Germinal center (tissue), 1 donor: ENCODE measurements at places on chromosomes 5 and 9.

DNA sequence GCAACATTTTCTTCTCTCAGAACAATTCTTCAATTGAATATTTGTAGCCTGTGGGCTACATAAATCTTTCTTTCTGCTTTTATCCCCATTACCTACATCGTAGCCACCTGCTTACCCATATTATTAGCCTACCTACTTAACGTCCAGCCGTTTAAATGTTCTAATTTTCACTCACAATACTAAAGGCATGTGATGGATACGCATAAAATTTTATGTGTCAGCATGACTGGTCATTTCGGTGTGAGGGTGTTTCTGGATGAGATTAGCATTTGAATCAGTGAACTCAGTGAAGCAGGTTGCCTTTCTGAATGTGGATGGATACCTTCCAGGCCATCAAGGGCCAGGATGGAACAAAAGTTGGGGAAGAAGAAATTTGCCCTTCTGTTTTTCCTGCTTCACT is 1722.5 kb upstream of the ACO1 start:
- DNase-seq = no peak

GRCh38 chr9:105007143-105007542 is 79.2 kb upstream of the ABCA1 start:
- no peak for DNase-seq

DNA sequence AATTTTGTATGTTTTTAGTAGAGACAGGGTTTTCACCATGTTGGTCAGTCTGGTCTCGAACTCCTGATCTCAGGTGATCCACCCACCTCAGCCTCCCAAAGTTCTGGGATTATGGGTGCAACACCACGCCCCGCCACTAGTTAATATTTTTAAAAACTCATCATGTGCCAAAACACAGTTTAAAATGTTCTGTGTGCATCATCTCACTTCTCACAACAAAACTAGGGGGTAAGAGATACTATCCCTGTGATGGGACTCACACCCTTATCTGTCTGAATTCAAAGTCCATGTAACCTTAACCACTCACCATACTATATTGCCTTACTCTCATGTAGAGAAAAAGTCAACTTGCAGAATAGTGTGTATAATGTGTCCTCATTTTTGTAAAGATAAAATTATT is 2.6 kb downstream of the PKD2L2 start:
- DNase-seq = no peak

- DNase-seq = no peak
These were observed 290.6 kb downstream of the PIK3R1 start for GRCh38 chr5:68505917-68506860.

DNA sequence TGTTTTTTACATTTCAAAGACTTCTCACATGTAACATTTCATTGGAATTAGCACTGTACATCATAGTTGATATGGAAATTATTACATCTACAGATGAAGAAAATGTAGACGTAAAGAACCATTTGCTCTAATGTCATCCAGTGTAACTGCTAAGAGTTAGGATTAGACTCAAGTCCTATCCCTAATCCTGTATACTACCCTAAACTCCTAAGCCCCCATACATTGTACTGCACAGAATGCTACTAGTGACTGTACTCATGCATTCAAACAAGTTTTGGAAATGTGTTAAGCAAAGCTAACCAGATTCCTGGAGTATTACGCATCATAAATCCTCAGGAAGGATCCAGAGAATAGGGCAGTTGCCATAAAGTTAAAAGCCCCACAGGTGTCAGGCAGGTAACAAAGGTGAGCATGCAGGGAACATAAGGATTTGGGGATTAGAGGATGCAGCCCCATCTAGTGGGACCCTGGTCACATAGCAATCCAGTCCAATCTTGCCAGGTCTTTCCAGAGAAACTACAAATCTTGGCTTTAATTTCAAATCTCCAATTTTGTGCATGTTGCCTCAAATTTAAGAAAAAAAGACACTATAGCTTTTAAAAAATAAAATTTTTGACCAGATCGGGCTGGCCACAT is 32.0 kb downstream of the HAVCR1 start:
- DNase-seq = peak; percentile 42

GRCh38 chr5:178383919-178384815 is 151.6 kb upstream of the PHYKPL start:
- no peak for DNase-seq

DNA sequence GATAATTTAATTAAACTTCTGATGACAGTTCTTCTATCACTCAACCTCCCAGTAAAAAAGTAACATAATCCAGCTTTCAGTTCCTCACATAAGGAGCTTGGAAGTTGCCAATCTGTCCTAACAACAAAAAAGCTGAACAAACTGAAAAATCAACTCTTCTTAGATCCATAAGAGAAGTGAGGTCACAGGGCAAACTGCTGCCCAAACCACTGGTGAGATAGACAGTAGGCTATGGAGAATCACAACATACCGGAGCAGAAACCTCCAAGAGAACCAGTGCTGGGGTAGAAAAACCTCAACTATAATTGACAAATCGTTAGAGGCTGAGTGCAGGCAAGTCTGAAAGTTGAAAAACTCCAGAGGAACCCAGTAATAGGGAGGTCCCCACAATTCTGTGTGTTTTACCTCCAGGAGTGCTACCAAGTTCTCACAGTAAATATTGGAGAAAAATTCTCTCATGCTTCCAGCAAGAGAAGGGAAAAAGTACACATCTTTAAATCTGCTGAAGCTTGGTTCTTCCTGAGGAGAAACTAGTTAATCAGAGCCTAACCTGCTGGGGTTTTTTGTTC is 300.0 kb downstream of the PDE4D start:
- DNase-seq = no peak

DNA sequence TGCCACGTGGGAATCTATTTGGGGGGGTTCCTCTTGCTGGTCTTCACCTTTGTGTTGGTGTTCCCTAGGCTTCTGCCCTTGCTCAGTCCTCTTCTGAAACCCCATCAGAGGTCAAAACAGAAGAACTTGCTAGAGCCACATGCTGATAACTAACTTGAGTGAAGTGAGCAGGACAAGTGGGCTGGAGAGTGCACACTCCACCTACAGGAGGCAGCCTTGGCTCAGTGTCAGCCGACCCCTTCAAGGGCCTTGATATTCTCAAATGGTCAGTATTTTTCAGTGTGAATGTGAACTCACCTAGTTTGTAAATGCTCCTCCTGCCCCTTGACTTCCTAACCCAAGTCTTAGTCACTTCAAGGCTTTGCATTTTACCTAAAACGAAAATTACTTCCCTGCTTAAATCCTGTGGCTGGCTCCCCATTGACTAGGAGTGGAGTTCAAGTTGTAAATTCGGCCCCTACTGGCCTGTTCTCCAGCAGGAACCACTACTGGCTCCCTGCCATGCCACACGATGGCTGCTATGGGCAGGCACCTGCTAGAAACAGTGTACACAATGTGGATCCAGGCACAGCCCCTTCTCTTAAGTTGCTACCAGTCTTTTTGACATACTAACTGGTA is 3.6 kb upstream of the SLC1A3 start:
- no peak for DNase-seq

DNA sequence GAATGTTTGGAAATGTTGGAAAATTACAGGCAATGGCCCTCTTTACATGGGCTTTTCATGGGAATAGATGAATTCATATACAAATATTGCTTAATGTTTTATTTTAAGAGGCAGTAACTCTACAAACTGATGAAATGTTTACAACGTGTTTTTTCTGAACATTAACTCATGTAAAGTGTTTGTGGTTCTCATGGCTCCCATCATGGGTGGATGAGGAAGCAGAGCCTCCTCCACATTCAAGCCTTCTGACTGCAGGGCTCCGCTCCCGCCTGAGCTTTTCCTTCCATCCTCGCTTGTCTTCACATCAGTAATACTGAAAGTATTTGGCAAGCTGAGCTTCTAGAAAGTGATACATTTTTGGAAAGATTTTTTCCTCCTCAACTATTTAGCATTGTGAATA is 204.2 kb downstream of the ARHGAP26 start:
- no peak for DNase-seq

DNA sequence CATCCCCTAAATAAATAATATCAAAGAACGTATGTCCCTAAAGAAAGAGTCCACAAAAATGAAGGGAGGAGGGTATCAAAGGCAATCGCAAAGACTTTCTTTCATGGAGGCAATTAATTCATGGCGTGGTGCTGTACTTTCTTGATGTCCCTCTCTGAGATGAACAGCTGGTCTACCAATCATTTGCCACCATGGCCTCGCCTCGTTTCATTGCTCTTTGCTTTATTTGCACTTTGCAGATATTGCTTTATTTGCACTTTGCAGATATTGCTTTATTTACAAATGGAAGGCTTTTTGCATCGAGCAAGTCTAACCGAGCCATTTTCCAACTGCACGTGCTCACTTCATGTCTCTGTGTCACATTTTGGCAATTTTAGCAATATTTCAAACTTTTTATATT is 104.0 kb upstream of the PTCH1 start:
- no peak for DNase-seq

- no peak for DNase-seq
These were observed 100.4 kb downstream of the SGCD start for GRCh38 chr5:156427315-156427714.

GRCh38 chr5:80566711-80567259 is 3.3 kb downstream of the ANKRD34B start:
- DNase-seq = no peak

GRCh38 chr9:117092582-117092981 is 322.3 kb downstream of the ASTN2 start:
- no peak for DNase-seq

DNA sequence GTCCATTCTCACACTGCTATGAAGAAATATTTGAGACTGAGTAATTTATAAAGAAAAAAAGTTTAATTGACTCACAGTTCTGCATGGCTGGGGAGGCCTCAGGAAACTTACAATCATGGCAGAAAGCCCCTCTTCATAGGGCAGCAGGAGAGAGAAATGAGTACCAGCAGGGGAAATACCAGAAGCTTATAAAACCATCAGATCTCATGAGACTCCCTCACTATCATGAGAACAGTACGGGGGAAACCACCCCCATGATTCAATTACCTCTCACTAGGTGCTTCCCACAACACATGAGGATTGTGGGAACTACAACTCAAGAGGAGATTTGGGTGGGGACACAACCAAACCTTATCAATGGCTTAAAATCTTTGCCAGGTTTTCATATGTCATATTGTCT is 20.3 kb upstream of the TENT4A start:
- no peak for DNase-seq

DNA sequence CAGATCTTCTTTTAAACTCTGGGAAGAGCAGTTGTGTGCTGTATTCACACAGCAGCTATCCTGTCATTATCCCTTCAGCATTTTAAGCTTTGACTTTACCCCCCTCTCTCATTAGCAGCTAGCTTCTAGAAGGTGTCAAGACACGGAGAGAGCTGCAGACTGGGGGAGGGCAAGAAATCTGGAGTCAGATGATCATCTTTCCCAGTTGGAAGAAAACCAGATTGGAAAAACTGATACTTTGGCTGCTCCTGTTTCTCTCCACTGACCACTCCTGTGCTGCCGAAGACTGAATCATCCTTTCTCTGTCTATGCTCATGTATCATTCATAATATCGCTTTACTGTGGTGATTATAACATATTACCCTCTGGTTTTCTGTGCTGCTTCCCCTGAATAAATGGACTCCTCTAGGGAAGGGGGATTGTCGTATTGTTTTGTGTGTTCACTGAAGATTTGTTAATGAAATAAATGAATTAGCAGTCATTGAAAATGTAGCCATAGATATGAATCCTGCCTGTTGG is 75.1 kb downstream of the SH3GL2 start:
- no peak for DNase-seq

DNA sequence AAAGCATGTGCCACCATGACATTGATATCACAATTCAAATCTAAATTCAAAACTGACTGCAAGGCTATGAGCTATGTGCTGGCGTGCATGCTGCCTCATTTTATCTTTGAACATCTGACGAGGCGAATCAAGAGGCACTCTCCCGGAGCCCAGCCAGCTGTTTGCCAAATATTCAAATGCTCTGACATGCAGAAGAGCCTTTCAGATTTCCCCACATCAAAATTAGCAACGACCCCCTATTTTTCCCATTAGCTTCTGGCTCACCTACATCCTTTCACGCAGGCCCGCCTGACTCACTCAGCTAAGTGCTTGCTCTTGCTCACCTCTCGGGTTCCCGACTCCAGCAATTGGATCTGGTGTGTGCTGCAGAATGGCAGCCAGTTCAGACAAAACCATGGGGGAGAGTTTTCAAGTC is 159.0 kb downstream of the NR2F1-AS1 start:
- no peak for DNase-seq

DNA sequence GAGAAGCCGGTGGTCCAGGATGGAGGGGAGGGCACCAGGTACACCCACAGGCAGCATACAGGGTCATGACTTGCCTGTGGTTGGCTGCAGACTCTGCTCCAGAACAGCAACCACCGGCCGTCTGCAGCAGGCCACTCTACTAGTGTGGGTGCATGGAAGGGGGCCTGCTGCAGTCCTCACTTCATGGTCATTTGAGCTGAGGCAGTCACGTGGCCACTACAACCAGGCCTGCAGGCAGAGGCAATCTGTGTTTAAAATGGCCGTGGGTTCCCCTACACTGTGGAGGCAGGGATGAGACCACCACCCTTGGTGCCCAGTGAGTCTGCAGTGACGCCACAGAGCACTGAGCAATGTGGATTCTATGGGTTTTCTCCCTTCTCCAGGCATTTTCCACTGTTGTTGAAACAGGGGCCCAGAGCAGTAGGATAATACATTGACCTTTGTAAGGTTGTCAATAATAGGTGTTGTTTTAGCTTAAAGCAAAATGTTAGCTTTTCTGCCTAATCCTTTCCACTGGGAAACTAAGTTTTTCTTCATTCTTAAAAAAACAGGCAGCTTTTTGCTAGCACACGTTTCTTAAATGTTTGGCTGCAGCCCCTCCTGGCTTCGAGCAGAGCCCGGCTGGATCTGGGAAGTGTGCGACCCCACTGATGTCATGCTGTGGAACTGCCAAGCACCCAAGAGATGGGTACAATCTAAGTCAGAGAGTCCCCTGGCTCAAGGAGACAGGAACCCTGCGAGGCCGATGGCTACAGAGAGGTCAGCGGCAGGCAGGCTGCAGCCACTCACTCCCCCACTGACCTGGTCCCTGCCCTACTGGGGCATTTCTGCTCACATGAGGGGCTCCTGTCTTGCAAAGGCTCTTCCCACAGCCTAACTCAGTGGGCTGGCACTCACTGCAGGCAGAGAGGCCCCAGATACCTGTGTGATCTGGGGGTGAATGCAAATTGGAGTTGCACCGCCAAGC is 21.2 kb downstream of the GADD45G start:
- DNase-seq = no peak

GRCh38 chr9:71582347-71582746 is 186.0 kb downstream of the CEMIP2 start:
- DNase-seq = no peak

GRCh38 chr9:129934780-129935179 is 99.5 kb downstream of the USP20 start:
- no peak for DNase-seq

DNA sequence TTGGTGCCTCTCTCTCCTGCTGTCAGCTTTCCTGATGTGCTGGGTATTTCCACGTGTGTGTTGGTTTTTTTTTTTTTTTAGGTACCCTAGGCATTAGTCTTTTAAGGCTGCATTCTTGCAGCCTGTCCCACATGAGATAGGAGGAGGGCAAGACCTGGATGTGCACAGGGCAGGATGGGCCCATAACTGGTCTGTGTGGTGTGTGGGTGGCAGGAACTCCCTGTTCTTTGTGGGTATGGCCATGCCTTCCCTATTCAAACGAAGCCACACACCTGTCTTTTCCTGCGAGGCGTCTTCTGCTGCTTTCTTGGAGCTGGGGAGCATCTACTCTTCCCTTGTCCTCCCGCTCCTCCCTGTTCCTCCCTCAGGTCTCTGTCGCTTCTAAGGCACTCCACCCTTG is 6.8 kb downstream of the SYK start:
- DNase-seq = no peak
